Epithelial cell of alveolus of lung (primary cell): ENCODE measurements at places on chromosomes 3 and 15. TPM values are rescaled to one million over a fixed set of nuclear protein-coding genes. Genes with fewer than 3 reads are reported as not detected.

Gene TTC23
- total RNA-seq: 18.0 and 20.7 TPM in 2 replicates

Gene GPR27
- total RNA-seq: not detected in 2 replicates

Gene CPN2
- not detected in 2 replicates for total RNA-seq

Gene DUOXA2
- total RNA-seq: under 0.01 TPM in 1 of 2 replicates, not detected in the other

Gene TNFAIP8L3
- 6.7 and 12.1 TPM in 2 replicates for total RNA-seq

Gene ACOX2
- 3.1 and 9.1 TPM in 2 replicates for total RNA-seq

Gene ACVR2B
- total RNA-seq: 2.7 and 3.3 TPM in 2 replicates

Gene GOLGA6D
- total RNA-seq: not detected in 2 replicates

Gene ARL14
- 0.13 TPM in 1 of 2 replicates, not detected in the other for total RNA-seq

Gene HDC
- total RNA-seq: not detected in 2 replicates

Gene TMC3
- total RNA-seq: not detected in 2 replicates

Gene LHFPL4
- not detected in 2 replicates for total RNA-seq

Gene ECE2
- total RNA-seq: not detected in 2 replicates

Gene FBXO40
- total RNA-seq: not detected in 2 replicates

Gene SPATA12
- total RNA-seq: not detected in 2 replicates

Gene IL5RA
- total RNA-seq: not detected in 2 replicates

Gene SLC9C1
- 0.26 TPM in 1 of 2 replicates, not detected in the other for total RNA-seq

Gene CRABP1
- not detected in 2 replicates for total RNA-seq

Gene GRK7
- total RNA-seq: under 0.01 TPM in 1 of 2 replicates, not detected in the other
